Activated CD8-positive, alpha-beta T cell treated with anti-CD3 and anti-CD28 coated beads, Interleukin-2, amount 10 ng/mL, durations not matched to agents 7 days and 5 days (primary cell): ENCODE measurements at places on chromosomes 3 and 15. TPM values are rescaled to one million over a fixed set of nuclear protein-coding genes. Genes with fewer than 3 reads are reported as not detected.

ZNF620 gene
- 4.0 TPM for total RNA-seq

TRIM42 gene
- total RNA-seq: not detected

BOC gene
- total RNA-seq: not detected

IGF1R gene
- total RNA-seq: 10.6 TPM

METTL6 gene
- total RNA-seq: 18.2 TPM

SERPINI2 gene
- not detected for total RNA-seq

DAPK2 gene
- 1.5 TPM for total RNA-seq

ZBED2 gene
- 0.74 TPM for total RNA-seq

ECE2 gene
- total RNA-seq: not detected

NEK10 gene
- total RNA-seq: 0.74 TPM

GSK3B gene
- 43.0 TPM for total RNA-seq

CTDSPL2 gene
- 76.6 TPM for total RNA-seq

PRSS50 gene
- total RNA-seq: not detected

SMCO1 gene
- 0.13 TPM for total RNA-seq

LYZL4 gene
- total RNA-seq: not detected

B3GALNT1 gene
- total RNA-seq: 19.7 TPM

NANOGP8 gene
- total RNA-seq: not detected

TRAT1 gene
- total RNA-seq: 54.5 TPM

COL6A5 gene
- not detected for total RNA-seq

GPR27 gene
- 0.40 TPM for total RNA-seq

TTLL13 gene
- 1.3 TPM for total RNA-seq

KIF7 gene
- 0.21 TPM for total RNA-seq

DNAJA4 gene
- 29.7 TPM for total RNA-seq

MST1 gene
- 4.7 TPM for total RNA-seq

DOCK3 gene
- 3.2 TPM for total RNA-seq

CFAP91 gene
- not detected for total RNA-seq

PCOLCE2 gene
- not detected for total RNA-seq

GOLGA8T gene
- 1.3 TPM for total RNA-seq

CACNA2D2 gene
- 0.95 TPM for total RNA-seq

RFT1 gene
- 31.7 TPM for total RNA-seq

ZPLD1 gene
- total RNA-seq: not detected

ERC2 gene
- not detected for total RNA-seq

FOXB1 gene
- total RNA-seq: 0.52 TPM

EXD1 gene
- total RNA-seq: not detected
